Hematopoietic multipotent progenitor cell treated with erythropoietin and hydrocortisone succinate and interleukin-3 and kit ligand, for 6 days (in vitro differentiated cells): ENCODE measurements at places on chromosomes 1 and 21.
A peak's percentile ranks its signal among the peaks of the same experiment; 100 is the strongest.

DNA sequence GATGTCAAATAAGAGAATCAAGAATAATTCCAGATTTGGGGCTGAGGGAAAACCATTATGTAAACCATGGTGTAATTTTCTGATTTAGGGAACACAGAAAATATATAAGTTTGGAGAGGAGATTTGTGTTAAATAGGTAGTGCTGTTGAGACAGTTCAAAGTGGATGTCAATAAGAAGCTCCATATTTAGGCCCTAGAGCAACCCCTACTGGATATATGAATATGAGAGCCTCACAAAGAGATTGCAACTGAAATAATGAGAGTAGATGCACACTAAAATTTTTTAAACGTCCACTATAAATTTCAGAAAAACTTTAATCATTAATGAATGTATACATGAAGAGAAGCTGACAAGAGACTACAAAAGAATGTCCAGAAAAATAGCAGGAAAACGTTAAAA, 1447.8 kb upstream of the PRMT6 start:
- peak; percentile 3 for DNase-seq

DNA sequence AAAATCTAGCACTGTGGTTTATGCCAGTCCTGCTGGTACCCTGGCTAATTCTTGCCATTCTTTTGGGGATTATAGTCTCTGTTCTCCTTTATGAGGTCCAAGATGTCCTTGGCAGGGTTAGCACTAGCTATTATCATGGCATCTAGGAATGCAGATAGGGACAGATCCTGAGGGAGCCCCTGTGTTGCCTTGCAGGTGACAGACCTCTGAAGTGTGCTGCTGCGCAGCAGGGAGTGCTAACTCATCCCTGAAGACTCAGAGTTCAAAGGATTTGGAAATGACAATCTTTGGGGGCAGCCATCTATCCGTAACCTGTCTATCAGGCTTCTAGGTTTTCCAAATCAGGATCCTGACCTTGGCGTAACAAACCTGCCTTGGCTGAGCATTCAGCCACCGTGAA, 16.3 kb downstream of the ZFYVE9 start:
- DNase-seq: no peak

- DNase-seq: no peak
These were observed 128.3 kb downstream of the GABPA start for GRCh38 chr21:25863031-25863430.

GRCh38 chr1:62285440-62285839, 33.8 kb downstream of the KANK4 start:
- no peak for DNase-seq

- no peak for DNase-seq
These were observed 2.6 kb downstream of the WDR64 start for GRCh38 chr1:241654641-241655040.

- no peak for DNase-seq
These were observed 34.0 kb downstream of the MEGF6 start for GRCh38 chr1:3577300-3577699.

DNA sequence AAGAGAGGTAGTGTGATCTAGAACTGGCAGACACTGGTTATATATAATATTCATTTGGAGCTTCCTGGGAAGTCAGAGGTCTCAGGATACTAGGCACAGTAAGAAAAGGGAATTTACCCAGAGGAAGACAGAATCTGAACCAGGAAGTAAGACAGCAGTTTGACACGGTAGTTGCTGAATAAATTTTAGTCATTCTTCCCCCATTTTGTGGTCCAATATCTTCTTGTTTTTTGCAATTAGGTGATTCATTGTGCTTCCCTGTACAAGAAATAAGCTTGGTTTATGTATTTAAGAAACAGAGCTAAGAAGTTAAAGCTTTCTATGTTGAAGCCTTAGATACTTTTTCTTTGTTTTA, 1.3 kb downstream of the TMEM167B start:
- peak; percentile 31 for DNase-seq

- DNase-seq: no peak
These were observed 13.9 kb downstream of the C1orf198 start for GRCh38 chr1:230854423-230854822.

GRCh38 chr1:7374563-7375160, 396.4 kb upstream of the VAMP3 start:
- DNase-seq: no peak

DNA sequence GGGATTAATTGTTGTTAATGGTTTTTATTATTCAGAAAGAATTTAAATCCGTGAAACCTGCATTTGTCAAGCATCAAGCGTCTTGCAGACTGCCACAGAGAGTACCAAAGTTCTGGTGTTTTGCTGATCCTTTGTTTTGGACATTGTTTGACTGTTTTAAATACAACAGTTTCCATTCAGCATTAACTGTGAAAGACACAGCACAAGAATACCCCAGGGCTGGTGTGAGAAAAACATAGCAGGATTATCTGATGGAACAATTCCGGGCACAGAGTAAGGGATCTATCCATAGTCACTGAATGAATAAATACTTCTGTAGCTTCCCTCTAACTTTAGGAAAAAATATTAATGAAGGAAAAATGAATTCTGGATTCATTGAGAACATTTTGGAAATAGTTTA, 202.3 kb downstream of the LTN1 start:
- peak; percentile 10 for DNase-seq

GRCh38 chr1:164188497-164188896, 370.5 kb upstream of the PBX1 start:
- no peak for DNase-seq

- DNase-seq: no peak
These were observed 29.8 kb downstream of the GPR137B start for GRCh38 chr1:236172041-236172579.

DNA sequence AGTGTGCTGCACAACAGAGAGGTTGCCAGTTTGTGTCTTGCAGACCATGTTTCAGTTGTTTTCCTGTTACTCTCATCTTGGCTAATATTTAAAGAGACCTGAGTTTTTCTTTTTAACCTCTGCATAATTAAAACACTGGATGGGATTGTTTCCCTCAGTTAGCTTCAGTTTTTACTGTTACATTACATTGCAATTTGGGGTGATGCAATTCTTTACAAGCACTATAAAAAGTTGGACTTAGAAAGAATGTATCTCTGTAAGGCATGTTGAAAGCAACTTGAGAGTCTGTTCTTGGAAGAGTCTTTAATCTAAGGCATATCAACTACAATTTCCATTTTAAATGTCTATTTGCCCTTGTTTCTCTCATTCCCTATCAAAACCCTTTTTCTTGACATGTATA, 99.1 kb downstream of the DNM3 start:
- no peak for DNase-seq

GRCh38 chr1:160615660-160616059, 31.2 kb downstream of the SLAMF1 start:
- no peak for DNase-seq

DNA sequence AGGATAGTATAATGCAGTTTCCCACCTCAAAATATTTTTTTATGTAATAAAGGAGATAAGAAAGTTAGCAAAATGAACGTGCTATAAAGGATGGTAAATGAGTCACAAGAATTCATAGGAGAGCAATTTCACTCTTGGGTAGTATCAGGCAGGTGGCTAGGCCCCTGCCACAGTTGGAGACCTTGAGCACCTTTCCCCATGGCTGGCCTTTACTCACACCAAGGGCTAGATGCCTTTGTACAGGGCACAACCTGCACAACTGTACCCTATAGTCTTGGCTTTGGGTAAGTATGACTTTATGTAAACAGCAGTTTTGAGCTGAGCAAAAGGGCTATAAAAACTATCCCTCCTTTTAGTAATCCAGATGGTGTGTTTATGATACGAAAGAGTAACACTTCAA, 85.1 kb downstream of the CTH start:
- no peak for DNase-seq

DNA sequence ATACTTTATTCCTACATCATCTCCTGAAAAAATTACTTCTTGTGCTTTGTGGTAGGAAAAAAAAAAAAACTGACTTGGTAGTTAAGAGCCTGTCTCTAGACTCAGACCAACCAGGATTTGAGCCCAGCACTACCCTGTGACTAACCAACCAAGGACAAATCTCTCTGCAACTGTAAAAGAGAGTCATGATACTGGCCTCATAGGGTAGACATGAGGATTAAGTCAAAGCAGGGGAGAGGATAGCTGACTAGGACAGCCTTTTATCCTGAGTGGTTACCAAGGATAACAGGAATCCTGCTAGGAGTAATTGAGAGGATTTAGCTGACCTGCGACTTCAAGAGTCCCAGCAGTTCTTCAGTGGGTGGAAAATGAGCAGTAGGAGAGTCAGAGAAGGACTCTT, 112.8 kb downstream of the C1orf21 start:
- no peak for DNase-seq

DNA sequence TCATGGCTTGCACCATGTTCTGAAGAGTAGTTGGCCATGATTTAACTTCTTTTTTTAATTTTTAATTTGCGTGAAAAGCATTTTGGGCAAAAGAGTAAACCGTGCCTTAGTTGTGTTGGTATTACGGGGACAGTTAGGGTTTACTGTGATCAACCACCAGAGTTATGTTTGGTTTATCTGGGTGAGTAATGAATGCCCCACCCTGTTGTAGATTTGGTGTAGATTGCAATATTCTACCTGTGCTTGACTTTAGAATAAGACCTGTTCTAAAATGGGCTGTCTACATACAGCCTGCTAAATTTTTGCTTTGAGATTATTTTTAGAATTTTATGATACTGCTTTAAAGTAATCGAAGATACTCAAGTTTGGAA, 1.4 kb downstream of the USP25 start:
- DNase-seq: peak; percentile 57

- DNase-seq: no peak
These were observed 480 bp upstream of the MIS18A start for GRCh38 chr21:32279377-32279680.

DNA sequence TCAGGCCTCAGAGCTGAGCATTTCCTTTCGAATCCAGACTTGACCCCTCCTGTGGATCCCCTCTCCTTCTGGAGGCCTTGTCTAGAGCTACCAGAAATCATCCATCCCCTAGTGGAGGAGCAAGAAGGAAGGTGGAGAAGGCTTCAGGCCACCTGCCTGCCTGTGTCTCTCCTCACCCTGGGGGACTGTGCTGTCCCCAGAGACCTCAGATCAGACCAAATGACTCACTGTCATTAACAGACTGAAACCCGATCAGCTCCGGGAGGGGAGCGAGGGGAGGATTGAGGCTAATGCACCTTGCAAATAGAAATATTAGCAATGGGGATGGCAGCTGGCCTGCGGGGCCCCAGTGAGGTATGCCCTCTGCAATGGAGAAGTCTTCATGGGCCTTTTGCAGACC, 2.1 kb downstream of the MYBPH start:
- DNase-seq: no peak

DNA sequence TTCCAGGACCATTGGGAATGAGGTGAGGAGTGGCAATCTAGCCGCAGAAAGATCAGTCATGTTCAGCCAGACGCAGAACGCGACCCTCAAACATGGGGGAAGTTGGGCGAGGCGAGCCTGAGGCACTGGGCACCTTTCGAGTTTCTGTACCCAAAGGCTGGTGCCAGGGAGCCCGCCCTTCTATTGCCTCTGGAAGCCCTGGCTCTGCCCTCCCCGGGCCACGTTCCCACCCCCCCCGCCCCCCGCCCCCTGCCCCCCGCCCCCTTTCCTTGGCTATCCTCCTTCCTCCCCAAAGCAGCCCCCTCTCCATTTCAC, 2.2 kb upstream of the ZBTB7B start:
- peak; percentile 69 for DNase-seq

GRCh38 chr1:234730770-234731568, 121.0 kb upstream of the IRF2BP2 start:
- DNase-seq: peak; percentile 79

GRCh38 chr1:29624320-29625083, 388.2 kb downstream of the PTPRU start:
- DNase-seq: no peak

DNA sequence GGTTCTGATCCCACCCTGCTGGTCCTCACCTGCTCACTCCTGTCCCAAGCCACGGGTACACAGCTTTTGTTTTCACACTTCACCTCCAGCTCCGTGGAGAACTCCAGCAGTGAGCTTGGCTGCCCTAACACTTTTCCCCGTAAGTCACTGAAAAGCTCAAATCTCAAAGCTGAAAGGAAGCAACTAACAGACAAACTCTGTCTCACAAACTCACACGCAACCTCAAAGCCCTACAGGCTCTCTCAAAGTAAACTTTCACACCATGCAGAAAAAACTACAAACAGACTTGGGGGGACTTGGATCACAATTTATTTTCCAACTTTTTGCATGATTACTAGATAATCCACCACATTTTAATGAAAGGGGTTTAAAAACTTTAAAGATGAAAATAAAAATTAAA, 88.3 kb downstream of the AK5 start:
- DNase-seq: no peak

- DNase-seq: peak; percentile 38
These were observed at the start of gene KMO for GRCh38 chr1:241532162-241532531. Gene KMO, plus strand, starts transcription at chr1:241532378. Its CDS starts 67 bp downstream, at chr1:241532445.

GRCh38 chr1:75980972-75981897, 49.0 kb upstream of the ASB17 start:
- peak; percentile 4 for DNase-seq

GRCh38 chr1:218718206-218718605, 373.1 kb downstream of the TGFB2 start:
- DNase-seq: no peak
